T-helper 17 cell (primary cell): ENCODE measurements at places on chromosomes 12 and 14.

DNA sequence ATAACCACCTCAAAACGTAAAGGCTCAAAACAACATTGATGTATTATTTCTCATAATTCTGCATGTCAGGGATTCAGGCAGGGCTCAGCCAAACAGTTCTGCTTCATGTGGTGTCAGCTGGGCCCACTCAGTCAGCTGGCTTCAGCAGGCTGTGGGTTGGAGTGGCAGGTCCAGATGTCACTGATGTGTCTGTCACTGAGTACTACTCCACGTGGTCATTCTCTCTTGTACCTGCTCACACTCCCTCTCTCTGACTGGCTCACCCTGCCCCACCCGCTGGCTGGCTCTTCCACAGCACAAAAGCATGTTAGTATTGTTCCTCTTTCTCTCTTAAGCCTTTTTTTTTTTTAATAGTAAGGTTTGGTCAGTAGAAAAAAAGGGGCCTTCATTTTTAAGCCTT is 182.4 kb downstream of the DICER1 start:
- no peak for DNase-seq

- no peak for DNase-seq
Measured at GRCh38 chr14:75234173-75235115, 44.2 kb upstream of the FOS start.

GRCh38 chr14:71526388-71526787 is 405.8 kb upstream of the RGS6 start:
- DNase-seq, result no peak

GRCh38 chr14:97218691-97219430 is 421.7 kb downstream of the VRK1 start:
- peak; percentile 10 for DNase-seq

- no peak for DNase-seq
Measured at GRCh38 chr12:108610856-108611605, 13.1 kb upstream of the TMEM119 start.

GRCh38 chr12:30399859-30400258 is 295.8 kb downstream of the IPO8 start:
- no peak for DNase-seq

DNA sequence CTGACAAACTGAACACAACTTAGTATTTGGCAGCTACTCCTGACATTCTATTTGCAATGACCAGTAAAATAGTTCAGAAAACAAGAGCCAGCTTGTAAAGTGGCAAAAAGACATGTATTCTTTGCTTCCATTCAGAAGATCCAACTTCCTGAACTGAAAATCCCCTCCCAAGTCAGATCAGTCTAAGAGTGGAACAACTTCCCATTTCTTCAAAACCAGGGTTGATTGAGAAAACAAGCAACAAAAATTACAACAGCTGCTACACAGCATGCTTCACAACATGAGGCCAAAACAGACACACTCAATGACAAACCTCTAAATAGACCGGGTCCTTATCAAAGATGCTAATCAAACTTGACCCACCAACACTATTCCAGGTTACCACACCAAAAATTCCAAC is 40.3 kb downstream of the CIT start:
- no peak for DNase-seq

DNA sequence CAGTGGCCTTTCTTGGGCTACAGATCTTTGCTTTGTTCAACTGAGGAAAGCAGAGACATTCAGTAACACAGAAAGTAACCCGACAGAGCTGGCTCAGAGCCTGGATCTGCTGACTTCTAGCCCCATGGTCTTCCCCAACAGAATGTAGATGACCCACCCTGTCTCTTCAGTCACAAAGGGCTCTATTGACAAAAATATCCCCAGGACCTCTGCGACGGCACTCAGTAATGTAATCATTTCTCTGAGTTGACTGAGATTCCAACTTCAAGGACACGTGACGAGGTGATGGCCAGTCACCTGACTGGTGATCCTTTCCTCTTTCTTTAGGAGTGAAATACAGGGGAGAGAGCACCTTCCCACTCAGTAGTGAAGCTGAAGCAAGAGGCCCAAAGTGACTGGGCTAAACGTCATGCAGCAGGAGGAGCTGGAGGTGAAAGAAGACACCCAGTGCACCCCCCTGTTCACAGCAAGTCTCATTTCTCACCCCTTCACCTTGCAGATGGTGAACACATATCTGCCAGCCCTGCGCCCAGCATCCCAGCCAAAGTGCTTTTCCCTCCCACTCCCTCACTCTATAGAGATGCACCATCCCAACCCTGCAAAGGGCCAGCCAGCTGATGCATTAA is 179.2 kb upstream of the EGLN3 start:
- DNase-seq, result no peak

GRCh38 chr14:63448841-63449240 is 94.3 kb downstream of the PPP2R5E start:
- DNase-seq, result no peak

- no peak for DNase-seq
Measured at GRCh38 chr14:69928111-69928523, 48.9 kb downstream of the SMOC1 start.

- DNase-seq, result peak; percentile 36
Measured at GRCh38 chr12:55996201-55996714, 818 bp upstream of the SUOX start.

DNA sequence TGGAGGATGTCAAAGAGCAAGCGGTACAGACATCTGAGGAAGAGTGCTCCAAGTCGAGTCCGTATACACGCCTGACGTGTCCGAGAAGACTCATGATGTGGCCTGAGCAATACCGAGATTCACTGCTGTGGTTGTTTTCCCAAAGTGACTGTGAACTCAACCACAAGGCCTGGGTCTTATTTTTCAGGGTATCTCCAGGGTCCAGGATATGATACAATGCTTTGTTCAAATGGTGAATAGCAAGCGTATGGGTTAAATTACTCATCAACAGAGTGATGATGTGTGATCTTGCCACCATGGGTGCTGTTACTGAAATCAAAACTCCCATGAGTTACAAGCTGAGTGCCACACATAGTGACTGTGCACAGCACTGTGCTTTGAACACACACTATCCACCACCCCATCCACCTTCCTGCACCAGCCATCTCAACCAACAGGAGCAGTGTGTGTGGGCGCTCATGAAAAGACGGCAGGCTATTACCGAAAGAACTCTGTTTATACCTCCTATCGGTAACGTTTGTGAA is 109.6 kb downstream of the BCAT1 start:
- DNase-seq, result no peak

- DNase-seq, result no peak
Measured at GRCh38 chr14:94320243-94320642, 2.9 kb downstream of the SERPINA6 start.

- DNase-seq, result no peak
Measured at GRCh38 chr12:62737615-62738014, 197.3 kb downstream of the PPM1H start.

DNA sequence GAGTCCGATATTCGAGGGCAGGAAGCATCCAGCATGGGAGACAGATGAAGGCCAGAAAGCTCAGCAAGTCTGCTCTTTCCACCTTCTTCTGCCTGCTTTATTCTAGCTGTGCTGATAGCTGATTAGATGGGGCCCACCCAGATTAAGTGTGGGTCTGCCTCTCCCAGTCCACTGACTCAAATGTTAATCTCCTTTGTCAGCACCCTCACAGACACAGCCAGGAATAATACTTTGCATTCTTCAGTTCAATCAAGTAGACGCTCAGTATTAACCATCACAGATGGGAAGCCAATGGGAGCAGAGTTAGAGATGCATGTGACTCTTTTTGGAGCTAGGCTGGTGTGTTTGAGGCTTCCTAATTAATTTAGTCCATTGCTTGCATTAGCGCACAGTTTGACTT is 17.0 kb downstream of the C12orf75 start:
- no peak for DNase-seq
